Frontal cortex (tissue), 4 donors: ENCODE measurements at places on chromosomes 3 and 15. TPM values are rescaled to one million over a fixed set of nuclear protein-coding genes. Genes with fewer than 3 reads are reported as not detected.

DNA sequence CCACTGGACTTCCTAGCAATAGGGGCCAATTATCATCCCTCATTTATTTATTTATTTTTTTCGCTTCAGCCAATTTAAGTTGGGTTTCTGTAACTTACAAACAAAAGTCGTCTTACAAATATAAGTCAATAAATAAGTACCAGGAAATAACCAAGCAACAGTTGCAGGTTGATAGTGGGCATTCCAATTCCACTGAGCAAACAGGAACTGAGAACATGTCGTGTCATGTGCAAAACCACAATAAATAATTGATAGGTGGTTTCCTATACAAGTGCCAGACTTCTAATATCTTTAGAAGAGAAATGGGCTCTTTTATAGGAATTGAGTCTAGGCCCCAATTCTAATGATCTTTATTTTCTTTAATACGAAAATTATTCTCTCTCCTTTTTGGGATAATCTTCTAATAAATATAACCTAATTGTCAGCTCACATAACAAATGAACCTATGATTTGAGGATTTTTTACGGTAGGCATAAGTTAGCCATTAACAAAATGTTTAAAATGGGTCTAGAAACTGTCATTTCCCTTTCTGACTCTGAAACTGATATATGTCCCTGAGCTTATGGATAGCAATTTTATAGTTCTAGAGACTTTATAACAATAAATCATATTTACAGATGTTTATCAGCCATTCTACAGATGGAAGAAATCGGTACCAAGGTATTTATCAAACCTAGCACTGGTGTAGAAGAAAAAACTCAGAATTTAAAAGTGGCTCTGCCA is 571.8 kb downstream of the FOXP1 start:
- DNase-seq = no peak

DNA sequence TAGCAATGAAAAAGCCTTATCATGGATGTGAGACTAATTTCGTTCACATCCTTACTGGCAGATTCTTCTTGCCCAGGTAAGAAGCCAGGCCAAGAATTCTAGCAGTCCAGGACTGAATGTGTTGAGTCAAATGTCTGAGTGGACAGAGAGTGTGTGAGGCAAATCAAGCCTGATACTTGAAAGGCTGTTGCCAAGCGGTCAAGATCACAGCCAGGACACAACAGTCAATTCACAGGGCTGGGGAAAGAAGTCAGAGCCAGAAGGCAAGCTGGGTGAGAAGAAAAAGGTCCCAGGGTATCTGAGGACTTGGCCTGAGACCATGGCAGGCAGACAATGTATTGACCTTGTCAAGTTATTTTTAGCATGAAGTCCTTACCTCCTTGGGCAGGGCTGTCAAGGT is 301.3 kb downstream of the ZNF385D start:
- DNase-seq = no peak

DNA sequence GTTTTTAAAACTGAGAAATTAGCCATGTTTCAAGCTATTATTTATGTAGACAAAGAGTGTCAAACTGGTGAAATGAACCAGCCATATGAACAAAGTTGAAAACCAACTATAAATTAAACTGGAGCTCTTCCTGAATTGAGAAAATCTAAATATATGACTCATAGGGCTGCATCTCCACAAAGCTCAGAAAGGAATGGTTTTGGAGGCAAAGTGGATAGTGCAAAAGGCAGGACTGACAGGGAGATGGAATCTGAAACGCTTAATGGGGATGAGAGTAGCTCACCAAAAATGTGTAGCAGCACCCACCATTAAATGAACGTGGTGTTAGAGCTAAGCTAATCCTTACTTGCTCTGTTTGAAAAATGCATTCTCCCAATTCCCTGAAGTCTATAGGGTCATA is 1066.0 kb downstream of the AGBL1 start:
- no peak for DNase-seq

GRCh38 chr3:187519428-187519890 is 150.7 kb downstream of the SST start:
- DNase-seq = no peak

- no peak for DNase-seq
Measured at GRCh38 chr3:54309601-54310000, 187.2 kb downstream of the CACNA2D3 start.

GRCh38 chr3:29080967-29081366 is 199.9 kb upstream of the RBMS3 start:
- no peak for DNase-seq

DNA sequence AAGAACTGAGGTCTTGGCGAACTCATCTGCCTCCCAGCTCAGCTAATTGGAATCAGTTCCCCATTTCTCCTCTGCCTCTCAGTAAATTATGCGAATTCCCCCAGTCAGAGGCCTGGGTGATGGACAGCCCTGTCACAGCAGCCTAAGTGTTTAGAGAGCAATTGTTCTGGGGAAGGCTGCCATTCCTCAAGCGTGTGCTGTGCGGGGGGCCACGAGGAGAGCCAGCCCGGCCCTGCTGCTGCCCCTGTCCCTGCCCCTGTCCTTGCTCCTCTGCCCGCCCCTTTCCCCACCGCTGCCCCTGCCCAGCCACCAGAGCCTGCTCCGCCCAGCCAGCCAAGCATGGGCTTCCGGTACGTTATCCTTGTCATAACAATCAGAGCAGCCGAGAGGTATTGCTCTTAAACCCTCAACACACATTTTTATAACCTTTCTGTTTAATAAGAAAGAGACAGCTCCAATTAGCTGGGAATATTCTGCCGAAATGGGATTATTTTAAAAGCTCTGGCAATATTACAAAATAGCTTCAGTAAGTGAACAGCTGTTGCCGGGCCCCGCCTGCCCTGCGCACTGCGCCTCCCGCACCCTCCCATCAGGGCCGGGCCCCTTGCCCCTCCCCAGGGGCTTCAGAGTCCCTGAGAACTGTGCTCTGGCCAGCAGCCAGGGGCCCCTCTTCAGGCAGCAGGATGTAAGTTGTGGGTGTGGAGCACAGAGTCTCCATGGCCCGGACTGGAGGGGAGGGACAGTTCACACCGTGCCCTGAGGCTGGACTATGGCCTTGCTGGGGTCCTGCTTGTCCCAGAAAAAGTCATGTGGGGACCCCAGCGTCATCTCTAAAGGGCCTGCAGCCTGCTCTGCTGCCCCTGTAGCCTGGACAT is 12.4 kb upstream of the CACNA2D2 start:
- no peak for DNase-seq

ACKR2 gene
- total RNA-seq = not detected

MOBP gene
- 0.41 TPM for total RNA-seq

LSAMP gene
- 59.9 TPM for total RNA-seq

PIGBOS1 gene
- 7.7 TPM for total RNA-seq
